HT1080 (cell line): ENCODE measurements at places on chromosomes 5 and 9. TPM values are rescaled to one million over a fixed set of nuclear protein-coding genes. Genes with fewer than 3 reads are reported as not detected.

DNA sequence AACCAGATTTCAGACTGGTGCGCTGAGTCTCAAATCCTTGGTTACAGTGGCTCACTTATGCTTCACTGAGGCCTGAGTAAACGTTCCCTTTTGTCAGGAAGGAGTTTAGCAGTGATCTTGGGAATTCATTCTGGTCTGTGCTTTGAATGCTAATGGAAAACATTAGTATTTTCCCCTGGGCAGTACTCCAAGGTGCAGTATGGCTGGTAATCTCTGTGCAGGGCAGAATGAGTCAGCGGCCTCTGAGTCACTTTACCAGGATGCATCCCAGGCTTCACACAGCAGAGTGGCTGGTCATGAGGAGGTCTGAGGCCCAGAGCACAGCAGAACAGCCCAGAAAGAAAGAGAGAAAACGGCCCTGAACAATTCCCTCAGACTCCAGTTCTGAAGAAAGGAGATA, 54.0 kb downstream of the PCA3 start:
- peak; percentile 97 for DNase-seq

GRCh38 chr9:112771359-112772214, 21.0 kb downstream of the SNX30 start:
- no peak for DNase-seq

DNA sequence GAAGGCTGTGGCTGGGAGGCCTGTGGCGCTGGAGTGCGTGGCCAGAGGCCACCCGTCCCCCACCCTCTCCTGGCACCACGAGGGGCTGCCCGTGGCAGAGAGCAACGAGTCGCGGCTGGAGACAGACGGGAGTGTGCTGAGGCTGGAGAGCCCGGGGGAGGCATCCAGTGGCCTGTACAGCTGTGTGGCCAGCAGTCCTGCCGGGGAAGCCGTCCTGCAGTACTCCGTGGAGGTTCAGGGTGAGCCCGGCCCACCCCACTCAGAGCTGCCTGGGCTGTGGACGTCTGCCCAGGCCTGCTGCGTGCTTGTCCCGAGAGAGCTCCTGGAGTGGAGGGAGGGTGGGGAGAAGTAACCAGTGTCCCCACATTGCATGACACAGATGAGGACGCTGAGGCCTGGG, 89.2 kb downstream of the HMCN2 start:
- DNase-seq: no peak

GRCh38 chr5:157050050-157050449, 8.9 kb downstream of the HAVCR1 start:
- DNase-seq: no peak

DNA sequence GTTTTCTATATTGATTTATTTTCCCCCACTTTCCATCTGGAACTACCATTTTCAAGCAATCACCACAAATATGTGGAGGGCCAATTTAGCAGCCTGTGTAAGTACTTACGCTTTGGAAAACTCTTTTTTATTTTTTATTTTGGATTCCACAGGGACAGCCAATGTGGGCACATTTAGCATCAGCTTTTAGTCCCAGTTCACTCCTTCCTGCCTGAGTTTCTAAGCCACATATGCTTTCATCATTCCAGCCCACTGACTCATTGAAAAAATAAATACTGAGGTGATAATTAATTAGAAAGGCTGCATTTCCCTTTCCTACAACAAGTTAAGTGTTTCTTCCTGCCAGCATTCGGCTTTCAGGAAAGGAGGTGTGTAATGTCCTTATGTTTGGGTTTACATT, 76.8 kb downstream of the TMEM167A start:
- DNase-seq: peak; percentile 38

DNA sequence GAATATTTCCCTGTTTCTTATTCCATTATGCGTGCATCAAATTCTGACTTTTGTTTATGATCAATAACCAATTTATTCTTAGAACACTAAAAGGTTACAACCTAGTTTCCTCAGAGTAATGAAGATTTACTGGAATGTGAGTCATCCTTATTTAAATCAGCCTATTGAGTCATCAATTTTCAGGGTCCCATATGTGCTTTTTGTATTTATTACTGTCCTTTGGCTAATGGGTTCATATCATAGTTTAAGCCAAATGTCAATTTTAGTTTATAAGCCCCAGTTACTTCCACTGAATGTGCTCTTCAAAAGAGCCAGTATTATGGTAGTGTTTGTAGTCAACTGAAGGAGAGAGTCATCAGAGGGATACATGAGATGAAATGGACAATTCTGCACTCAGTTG, 359.2 kb downstream of the PRR16 start:
- DNase-seq: no peak

Gene PRUNE2
- total RNA-seq: 0.50 and 0.59 TPM in 2 replicates

Gene RALGPS1
- 0.42 and 2.4 TPM in 2 replicates for total RNA-seq

Gene FUBP3
- total RNA-seq: 113 TPM in 2 replicates
